Cardiac septum (tissue), 1 donor: ENCODE measurements at places on chromosomes 6 and 20. TPM values are rescaled to one million over a fixed set of nuclear protein-coding genes. Genes with fewer than 3 reads are reported as not detected.

Gene POLR3F
- total RNA-seq = 7.2 TPM

DNA sequence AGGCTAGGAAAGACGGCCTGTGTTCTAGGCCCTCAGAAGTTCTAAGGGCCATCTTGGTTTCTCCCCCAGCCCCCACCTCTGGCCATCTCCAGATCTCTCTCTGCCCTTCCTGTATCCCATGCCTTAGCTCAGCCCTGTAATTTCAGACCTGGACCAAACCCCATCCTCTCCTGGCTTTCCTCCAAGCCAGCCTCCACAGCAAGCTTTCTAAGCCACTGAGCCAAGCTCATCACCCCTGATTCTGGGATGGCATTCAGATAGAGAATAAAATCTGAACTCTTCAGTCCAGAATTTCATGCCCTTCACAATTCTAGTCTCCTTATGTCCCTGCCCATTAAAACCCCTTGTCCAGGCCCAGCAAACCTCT, 18.9 kb upstream of the CCM2L start:
- DNase-seq = no peak

DNA sequence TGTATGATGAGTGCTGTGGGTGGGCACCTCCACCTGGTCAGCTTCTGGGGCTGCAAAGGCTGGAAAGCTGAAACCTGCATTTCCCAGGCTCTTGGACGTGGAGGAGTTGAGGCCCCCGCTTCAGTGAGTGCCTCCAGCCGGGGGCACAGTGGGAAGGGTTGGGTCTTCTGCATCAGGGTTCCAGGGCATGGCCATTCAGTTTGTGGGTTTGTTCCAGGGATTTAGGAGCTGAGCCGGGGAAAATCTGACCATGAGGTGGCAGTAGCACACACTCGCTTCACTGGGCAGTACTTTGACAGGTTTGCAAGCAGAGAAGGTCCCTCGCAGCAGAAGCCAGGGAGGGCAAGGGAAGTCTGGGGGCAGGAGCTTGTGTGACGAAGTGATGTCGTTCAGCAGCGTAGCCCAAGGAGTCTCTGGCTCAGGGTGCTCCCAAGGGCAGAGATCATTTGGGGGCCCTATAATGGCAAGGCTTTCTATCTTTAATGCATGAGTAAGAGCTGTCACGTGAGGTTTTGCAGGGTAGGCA, 69.5 kb upstream of the SULF2 start:
- DNase-seq = no peak

GRCh38 chr6:16437984-16438383, 199.6 kb downstream of the GMPR start:
- DNase-seq = no peak

Gene STX11
- 8.8 TPM for total RNA-seq
